Stimulated activated CD8-positive, alpha-beta memory T cell treated with anti-CD3 and anti-CD28 coated beads, Interleukin-4, amount 100 ng/mL, for 48 hours (primary cell): ENCODE measurements at places on chromosomes 16 and 17.

DNA sequence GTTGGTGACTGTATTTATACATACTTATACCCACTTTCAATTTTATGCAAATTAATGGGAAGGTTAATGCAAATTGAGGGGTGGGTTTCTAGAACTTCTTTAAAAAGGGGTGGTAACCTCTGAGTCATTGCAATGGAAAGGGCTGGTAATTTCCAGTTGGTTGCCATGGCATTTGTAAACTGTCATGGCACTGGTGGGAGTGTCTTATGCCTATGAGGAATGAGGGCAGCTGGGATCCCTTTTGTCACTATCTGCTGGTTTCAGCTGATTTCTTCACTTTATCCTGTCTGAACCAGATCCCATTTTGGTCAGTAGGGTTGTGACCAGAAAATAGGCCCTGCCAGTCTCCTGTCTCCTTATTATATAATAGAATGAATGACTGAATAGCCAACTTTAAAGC, 1006.7 kb upstream of the GOT2 start:
- no peak for DNase-seq

GRCh38 chr17:42405963-42406495, 17.0 kb downstream of the CAVIN1 start:
- peak; percentile 92 for DNase-seq

GRCh38 chr16:88064889-88065746, 113.9 kb downstream of the BANP start:
- no peak for DNase-seq

- DNase-seq, result no peak
Measured at GRCh38 chr16:87371261-87371866, 12.2 kb downstream of the FBXO31 start.

DNA sequence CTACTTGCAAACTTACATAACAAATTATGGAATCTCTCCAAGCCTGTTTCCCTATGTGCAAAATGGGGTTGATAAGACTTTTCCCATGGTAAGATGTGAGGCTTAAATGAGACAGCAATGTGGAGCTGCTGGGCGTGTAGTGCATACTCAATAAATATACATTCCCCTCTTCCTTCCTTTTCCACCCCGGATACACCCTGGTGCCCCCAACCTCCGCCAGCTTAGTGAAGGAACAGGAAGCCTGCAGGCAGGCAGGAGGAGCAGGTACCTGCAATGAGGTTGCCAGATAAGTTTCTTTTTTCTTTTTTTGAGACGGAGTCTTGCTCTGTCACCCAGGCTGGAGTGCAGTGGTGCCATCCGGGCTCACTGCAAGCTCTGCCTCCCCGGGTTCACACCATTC, 14.9 kb downstream of the C17orf50 start:
- no peak for DNase-seq

- DNase-seq, result no peak
Measured at GRCh38 chr16:50972876-50973275, 178.2 kb downstream of the SALL1 start.

- DNase-seq, result no peak
Measured at GRCh38 chr16:33877-34647, 19.3 kb downstream of the POLR3K start.

- DNase-seq, result no peak
Measured at GRCh38 chr16:78953526-78953925, 647.0 kb downstream of the MAF start.
